Activated CD4-positive, alpha-beta memory T cell treated with anti-CD3 and anti-CD28 coated beads for 36 hours (primary cell): ENCODE measurements at places on chromosomes 5 and 9. TPM values are rescaled to one million over a fixed set of nuclear protein-coding genes. Genes with fewer than 3 reads are reported as not detected.

C8G gene
- total RNA-seq = 0.94 TPM

SUSD1 gene
- total RNA-seq = 3.6 TPM

KIF24 gene
- 5.6 TPM for total RNA-seq

GPR151 gene
- not detected for total RNA-seq

TMEM215 gene
- not detected for total RNA-seq

GPR150 gene
- total RNA-seq = 0.50 TPM

SLC36A2 gene
- total RNA-seq = not detected
